ENCODE measurements at places on chromosomes 12 and 14. TPM values are rescaled to one million over a fixed set of nuclear protein-coding genes. Genes with fewer than 3 reads are reported as not detected.

- H3K4me3 ChIP-seq: no peak overlapping the region
- H3K36me3 ChIP-seq: no peaks in the 10 kb centered on the region
- H3K27me3 ChIP-seq: no peaks in the 10 kb centered on the region
- no peak for DNase-seq
Observed at GRCh38 chr14:23015618-23016017, 5.7 kb upstream of the C14orf93 start.

Gene CISTR
- total RNA-seq: not detected

- no peaks in the 10 kb centered on the region for H3K36me3 ChIP-seq
- H3K4me1 ChIP-seq: no peaks in the 10 kb centered on the region
- DNase-seq: no peak
- H3K27me3 ChIP-seq: no peaks in the 10 kb centered on the region
- no peak overlapping the region for H3K27ac ChIP-seq
- no peak overlapping the region for H3K4me3 ChIP-seq
Observed at GRCh38 chr14:82134411-82134810, 600.8 kb upstream of the SEL1L start.

GRCh38 chr12:99137124-99137855 lies 492.2 kb downstream of the APAF1 start:
- no peak overlapping the region for H3K27ac ChIP-seq
- DNase-seq: no peak
- H3K27me3 ChIP-seq: no peaks in the 10 kb centered on the region
- H3K36me3 ChIP-seq: no peaks in the 10 kb centered on the region
- H3K4me3 ChIP-seq: no peak overlapping the region

DNA sequence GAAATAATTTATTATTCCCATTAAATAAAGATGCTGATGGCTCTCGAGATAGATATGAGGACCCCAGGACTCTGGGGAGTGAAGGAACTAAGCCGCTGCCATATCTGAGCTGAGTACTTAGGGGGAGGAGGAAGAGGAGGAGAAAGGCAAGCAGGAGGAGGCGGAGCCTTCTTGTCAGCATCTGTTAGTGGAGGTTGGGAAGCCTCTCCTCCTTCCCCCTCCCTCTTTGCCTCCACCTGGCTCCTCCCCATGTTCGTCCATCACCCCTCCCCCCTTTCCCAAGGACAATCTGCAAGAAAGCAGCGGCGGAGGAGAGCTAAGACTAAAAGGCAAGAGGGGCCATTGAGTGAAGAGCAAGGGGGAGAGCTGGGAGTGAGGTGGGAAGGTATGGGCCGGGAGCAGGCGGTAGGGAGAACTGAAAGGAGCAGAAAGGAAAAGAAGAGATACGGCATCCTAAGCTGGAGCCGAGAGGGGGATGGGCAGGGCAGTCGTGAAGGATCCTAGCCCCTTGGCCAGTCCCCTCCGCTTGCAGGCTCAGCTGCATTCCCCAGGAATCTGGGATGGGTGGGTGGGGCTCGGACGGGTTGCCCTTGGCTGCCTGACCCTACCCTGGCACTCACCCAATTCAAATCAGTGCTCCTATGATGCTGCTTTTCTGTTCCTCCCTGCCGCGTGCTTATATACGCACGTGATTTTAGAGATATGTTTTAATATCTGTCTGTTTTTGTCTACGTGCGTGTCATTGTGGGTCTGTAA lies at the start of gene PFKM:
Gene PFKM, plus strand, starts transcription at position 287 of the 756 bp plus-strand sequence. CDS start 3,411 bp downstream, outside the sequence.
- no peaks in the 10 kb centered on the region for H3K27me3 ChIP-seq
- peak; percentile 82 for DNase-seq
- peak within 1 kb of the TSS; percentile 45 for H3K27ac ChIP-seq
- H3K4me1 ChIP-seq: peaks cover 8% of the 10 kb centered on the region
- peaks cover 12% of the 10 kb centered on the region for H3K36me3 ChIP-seq

GRCh38 chr12:45244561-45245343 lies 28.9 kb downstream of the ANO6 start:
- no peak overlapping the region for H3K4me3 ChIP-seq
- peaks cover 28% of the 10 kb centered on the region for H3K4me1 ChIP-seq
- no peaks in the 10 kb centered on the region for H3K36me3 ChIP-seq

Gene SMARCD1
- 44.0 TPM for total RNA-seq

Gene KRT83
- not detected for total RNA-seq

DNA sequence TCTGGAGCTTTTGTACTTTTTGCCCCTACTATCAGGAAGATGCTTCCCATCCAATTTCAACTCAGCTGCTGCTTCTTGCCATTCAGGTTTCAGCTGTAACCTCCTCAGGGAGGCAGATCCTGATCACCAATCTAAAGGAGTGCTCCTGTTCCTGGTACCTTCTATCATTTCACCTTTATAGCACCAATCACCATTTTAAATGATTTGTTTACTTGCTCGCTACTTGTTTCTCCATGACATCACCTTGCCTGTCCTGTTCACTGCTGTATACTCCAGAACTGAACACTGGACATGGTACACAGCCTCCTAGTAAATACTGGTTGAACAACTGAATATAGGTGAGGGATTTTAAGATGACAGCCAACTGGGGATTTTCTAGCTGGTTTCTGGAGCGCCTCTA lies 287.2 kb upstream of the DIO2 start:
- DNase-seq: no peak
- H3K27me3 ChIP-seq: no peaks in the 10 kb centered on the region
- H3K27ac ChIP-seq: no peak overlapping the region
- no peaks in the 10 kb centered on the region for H3K36me3 ChIP-seq

- H3K36me3 ChIP-seq: no peaks in the 10 kb centered on the region
- DNase-seq: no peak
- H3K4me1 ChIP-seq: peaks cover 70% of the 10 kb centered on the region
- H3K27me3 ChIP-seq: no peaks in the 10 kb centered on the region
- H3K4me3 ChIP-seq: peak overlapping the region; percentile 83
- H3K27ac ChIP-seq: peak overlapping the region; percentile 82
Observed at GRCh38 chr12:54415221-54415929, 3.7 kb downstream of the ITGA5 start.

DNA sequence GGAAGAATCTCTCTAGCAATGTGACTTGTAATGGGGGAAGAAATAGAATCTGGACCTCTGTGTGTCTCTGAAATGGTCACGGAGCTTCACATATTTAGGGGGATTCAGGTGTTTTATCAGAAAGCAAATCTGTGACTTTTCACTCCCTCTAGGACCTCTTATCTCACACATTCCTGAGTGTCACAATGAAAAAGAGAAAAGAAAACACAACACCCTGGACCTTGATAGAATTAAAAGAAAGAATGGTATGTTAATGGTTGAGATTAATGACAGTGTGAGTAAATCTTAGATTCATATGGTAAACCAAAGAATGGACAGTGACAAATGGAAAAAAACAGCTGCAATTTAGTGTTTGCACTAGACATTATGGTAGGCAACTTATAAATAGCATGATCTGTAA lies 68.5 kb downstream of the PKP2 start:
- DNase-seq: no peak
- H3K36me3 ChIP-seq: no peaks in the 10 kb centered on the region
- no peaks in the 10 kb centered on the region for H3K4me1 ChIP-seq
- no peak overlapping the region for H3K27ac ChIP-seq

Gene THTPA
- 15.5 TPM for total RNA-seq

- no peaks in the 10 kb centered on the region for H3K36me3 ChIP-seq
- peak overlapping the region; percentile 98 for H3K27ac ChIP-seq
- peak; percentile 65 for DNase-seq
Observed at GRCh38 chr14:23285530-23286019, 357 bp downstream of the HOMEZ start.

Gene FAIM2
- total RNA-seq: 1.2 TPM

DNA sequence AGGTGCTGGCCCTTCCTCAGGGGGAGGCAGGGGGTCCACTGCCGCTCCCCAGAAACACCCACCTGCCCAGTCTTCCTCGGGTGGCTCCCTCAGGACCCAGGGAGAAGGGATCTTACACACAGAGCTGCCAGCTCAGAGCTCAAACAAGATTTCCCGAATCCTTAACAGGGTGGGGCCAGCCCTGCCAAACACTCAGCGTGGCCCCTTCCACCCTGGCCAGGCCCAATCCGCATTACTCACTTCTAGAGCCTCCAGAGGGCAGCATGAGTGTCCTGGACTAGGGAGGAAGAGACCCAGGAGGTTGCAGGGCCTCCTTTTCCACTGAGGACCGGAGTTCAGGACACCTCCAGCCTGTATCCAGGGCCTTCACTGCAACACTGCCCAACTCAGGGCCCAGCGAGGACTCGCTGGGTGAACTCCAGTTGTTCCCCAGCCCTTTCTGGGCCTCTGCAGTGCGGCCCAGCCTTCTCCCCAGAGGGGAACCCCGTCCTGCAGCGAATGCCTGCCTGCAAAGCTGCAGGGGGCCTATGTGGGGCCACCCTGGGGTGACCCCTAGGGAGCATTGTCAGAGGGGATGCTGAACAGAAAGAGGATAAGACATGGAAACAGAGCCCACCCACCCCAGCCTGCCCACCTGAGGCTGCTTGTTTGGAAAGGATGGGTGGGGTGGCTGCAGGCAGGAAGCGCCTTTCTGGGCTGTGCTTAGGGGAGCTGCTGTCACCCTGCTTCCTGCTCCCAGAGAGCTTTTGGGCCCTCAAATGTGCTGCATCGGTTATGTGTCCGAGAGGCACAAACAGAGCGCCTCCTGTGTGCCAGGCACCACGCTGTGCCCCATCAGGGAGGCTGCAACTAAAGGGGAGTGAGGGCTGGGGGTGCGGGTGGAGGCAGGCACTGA lies 43.8 kb downstream of the CCNK start:
- no peaks in the 10 kb centered on the region for H3K36me3 ChIP-seq
- H3K27ac ChIP-seq: peak overlapping the region; percentile 6
- no peak for DNase-seq

Gene NUAK1
- total RNA-seq: 40.8 TPM

DNA sequence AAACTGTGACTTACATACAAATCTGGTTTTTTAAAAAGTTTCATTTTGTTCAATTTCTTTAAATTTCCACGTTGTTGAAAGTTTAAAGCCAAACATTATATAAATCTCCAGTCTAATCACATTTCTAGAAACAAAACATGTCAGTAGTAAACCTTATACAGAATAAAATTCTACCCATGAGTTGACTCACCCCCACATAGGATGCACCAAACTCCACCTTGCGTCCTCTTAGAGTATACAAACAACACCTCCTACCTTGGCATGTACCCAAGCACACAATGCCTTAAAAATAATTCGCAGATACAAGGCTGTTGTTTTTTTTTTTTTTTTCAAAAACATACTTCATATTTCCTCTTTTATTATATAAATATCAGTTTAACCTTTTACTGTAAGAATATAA lies 3.3 kb downstream of the FBXL14 start:
- no peak for DNase-seq
- H3K4me1 ChIP-seq: peaks cover 38% of the 10 kb centered on the region
- peak overlapping the region; percentile 89 for H3K4me3 ChIP-seq
- no peaks in the 10 kb centered on the region for H3K36me3 ChIP-seq

DNA sequence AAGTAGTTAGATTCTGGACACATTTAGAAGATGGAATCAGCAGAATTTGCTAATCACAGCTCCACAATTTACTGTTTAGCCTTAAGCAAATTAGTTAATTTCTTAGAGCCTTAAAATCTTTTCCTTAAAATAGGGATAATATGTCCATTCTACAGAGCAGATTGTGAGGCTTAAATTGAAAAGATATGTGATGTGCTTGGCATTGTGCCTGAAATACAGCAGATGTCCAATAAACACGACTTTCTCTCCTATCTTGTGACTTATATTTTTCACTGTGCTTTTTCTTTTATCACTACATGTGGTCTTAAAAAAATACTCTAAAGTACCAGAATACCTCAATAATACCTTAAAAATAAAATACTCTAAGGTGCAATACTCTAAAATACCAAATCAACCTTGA lies 30.6 kb downstream of the CCER1 start:
- H3K4me3 ChIP-seq: no peak overlapping the region
- H3K27ac ChIP-seq: no peak overlapping the region
- DNase-seq: no peak
- no peaks in the 10 kb centered on the region for H3K27me3 ChIP-seq

GRCh38 chr14:23805761-23806160 lies 147.8 kb upstream of the DHRS4 start:
- no peak overlapping the region for H3K27ac ChIP-seq
- H3K4me3 ChIP-seq: no peak overlapping the region
- H3K27me3 ChIP-seq: no peaks in the 10 kb centered on the region
- no peaks in the 10 kb centered on the region for H3K36me3 ChIP-seq

DNA sequence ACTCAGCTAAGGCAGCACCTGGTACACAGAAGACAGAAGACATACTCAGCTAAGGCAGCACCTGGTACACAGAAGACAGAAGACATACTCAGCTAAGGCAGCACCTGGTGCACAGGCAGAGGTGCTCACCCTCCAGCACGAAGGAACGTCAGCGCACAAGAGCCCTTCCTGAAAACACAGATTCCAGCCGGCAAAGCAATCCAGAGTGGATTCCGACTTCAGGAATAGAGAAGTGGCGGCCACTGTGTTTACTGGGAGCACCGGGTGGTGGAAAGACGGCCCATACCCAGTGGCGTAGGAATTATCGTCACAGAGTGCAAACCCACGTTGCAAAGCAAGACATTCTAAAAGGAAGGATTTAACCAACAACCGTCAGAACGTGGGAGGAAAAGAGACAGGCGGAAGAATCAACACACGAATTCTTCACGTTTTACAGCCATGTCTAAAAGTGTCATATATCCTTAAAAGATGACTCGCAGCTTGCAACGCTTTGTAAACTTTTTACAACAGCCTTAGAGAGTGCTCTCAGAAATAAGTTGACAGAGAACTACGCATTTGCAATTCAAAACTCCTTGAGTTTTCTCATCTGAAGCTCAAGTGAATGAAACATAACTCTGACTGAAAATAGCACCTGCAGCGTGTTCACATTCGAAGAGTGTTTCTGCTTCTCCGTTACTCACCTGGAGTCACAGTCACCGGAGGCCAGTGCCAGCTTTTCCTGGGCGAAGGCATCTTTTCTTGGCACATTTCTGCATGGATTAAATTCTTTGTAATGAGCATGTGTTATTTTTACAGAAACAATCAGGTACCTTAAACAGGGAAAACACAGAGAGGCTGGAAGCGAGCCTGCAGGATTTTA lies 55.8 kb upstream of the GALNT9 start:
- peak; percentile 34 for DNase-seq
- H3K36me3 ChIP-seq: no peaks in the 10 kb centered on the region
- H3K4me3 ChIP-seq: no peak overlapping the region
- no peaks in the 10 kb centered on the region for H3K4me1 ChIP-seq
- no peak overlapping the region for H3K27ac ChIP-seq

GRCh38 chr12:47947341-47947740 lies 16.1 kb upstream of the TMEM106C start:
- no peaks in the 10 kb centered on the region for H3K36me3 ChIP-seq
- no peaks in the 10 kb centered on the region for H3K27me3 ChIP-seq
- H3K4me3 ChIP-seq: no peak overlapping the region
- no peak overlapping the region for H3K27ac ChIP-seq

DNA sequence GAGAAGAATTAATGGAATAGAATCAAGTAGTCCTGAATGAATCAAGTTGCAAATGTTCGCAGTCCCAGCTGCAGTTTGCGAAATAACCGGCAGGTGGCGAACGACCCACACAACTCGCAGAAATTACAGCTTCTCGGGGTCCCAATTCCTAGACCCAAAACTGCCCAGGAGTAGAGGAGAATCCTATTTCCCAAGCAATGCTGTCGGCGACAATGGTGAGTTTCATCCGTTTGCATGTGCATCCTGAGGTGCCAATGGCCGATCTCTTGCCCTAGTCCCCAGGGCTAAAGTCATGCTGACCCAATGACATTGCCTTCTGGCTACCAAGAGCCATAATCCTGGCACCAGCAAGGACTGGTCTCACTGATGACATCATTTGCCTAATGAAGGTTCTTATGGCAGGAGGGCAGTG lies 8.5 kb upstream of the ASCL1 start:
- no peak for DNase-seq
- H3K27me3 ChIP-seq: peaks cover 43% of the 10 kb centered on the region
- H3K36me3 ChIP-seq: no peaks in the 10 kb centered on the region
- H3K4me1 ChIP-seq: no peaks in the 10 kb centered on the region
- no peak overlapping the region for H3K27ac ChIP-seq

Data from upper lobe of right lung (tissue), 1 donor.